ENCODE measurements at places on chromosomes 11 and 22.
A peak's percentile ranks its signal among the peaks of the same experiment; 100 is the strongest.

- no peak for DNase-seq
Observed at GRCh38 chr22:46112405-46112804, 37.9 kb upstream of the PPARA start.

DNA sequence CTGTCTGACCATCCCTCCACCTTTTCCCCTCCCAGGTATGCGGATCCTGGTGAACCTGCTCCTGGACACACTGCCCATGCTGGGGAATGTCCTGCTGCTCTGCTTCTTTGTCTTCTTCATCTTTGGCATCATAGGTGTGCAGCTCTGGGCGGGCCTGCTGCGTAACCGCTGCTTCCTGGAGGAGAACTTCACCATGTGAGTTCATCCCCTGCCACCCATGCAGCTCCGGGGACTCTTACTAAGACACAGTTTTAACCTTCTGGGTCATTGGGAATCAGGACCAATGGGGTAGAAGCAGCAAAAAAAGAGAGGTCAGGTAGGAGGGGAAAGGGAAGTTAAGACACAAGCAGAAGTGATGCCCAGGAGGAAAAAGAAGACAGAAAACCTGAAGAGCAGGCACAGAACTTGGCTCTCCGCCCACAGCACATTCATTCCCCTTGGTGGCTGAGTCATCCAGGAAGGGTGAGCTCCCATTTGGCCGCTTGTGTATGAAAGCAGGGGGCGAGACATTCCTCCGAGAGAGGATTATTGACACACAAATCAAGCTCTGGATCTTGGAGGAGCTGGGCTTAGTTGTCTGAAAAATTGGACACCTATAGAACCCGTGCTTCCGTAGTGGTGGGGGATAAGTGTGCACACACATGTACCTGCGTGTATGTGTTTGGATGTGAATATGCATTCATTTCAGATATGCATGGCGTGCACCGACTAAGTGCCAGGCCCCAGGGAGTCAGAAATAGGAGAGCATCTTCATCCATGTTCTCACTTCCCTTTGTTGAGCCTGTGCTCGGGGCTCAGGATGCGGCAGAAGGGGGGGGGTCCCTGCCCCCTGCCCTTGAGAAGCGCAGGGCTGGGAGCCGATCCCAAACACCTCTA, 64.2 kb downstream of the CACNA1I start:
- DNase-seq: peak; percentile 83

- no peak for DNase-seq
Observed at GRCh38 chr22:29510542-29510941, 30.5 kb downstream of the NEFH start.

DNA sequence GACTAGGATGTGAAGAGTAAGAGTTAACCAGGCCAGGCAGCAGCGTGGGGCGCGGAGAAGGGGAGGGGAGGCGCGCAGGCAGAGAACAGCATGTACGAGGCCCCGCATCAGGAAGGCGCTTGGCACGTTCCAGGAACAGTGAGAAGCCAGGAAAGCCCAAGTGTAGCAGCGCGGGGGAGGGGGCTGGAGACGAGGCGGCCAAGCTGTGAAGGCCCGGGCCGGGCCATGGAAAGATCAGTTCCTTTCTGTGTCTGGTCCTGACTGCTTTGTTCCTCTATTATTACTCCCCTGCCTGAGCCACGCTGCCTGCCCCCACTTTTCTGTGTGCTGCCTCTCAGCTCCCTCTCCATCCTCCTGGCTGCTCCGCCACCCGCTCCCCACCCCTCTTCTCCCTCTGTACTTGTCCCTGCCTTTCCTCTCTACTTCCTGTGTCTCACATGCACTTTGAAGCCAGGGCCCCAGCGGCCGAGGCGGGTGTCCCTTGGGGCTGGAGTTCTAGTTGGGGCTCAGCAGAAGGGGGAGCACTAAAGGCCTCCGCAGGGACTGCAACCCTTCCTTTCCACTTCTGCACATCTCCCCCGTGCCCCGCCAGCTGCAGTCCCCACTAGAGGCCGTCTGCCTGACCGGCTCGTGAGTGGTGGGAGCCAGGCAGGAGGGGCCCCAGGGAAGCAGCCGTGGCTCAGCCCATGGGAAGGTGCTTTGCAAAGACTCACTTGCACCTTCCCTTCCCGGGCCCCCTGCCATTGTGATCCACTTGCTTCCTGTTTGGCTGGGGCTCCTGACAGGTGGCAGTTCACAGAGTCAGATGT, 63.7 kb downstream of the PRDM11 start:
- DNase-seq: peak; percentile 75

GRCh38 chr11:79082280-79082679, 358.6 kb downstream of the TENM4 start:
- DNase-seq: no peak

DNA sequence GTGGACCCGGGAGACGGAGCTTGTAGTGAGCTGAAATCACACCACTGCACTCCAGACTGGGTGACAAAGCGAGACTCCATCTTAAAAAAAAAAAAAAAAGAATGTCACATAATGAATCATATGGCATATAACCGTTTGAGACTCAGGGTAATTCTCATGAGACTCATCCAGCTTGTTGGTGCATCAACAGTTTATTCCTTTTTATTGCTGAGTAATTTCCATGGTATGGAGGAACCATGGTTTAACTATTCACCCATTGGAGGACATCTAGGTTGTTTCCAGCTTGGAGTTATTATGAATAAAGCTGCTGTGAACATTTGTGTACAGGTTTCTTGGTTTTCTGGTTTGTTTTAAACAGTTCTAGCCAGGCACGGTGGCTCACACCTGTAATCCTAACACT, 25.3 kb downstream of the PPARA start:
- no peak for DNase-seq

DNA sequence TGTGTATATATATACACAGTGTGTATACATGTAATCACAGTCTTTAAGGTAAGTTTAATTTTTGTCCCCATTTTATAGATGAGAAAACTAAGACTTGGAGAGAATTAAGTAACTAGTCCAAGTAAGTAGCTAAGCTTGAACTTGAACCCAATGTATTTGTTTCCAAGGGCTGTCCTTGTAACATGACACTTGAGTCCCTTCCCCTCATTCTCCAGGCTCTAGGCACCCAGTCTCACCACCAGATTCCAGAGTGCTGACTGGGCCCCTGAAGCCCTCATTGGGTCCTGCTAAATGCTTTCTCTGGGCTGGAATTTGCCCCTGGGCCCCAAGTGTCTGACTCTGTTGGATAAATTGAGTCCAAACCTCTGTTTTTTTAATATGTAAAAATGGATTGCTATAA, 45.5 kb downstream of the ADM start:
- no peak for DNase-seq

DNA sequence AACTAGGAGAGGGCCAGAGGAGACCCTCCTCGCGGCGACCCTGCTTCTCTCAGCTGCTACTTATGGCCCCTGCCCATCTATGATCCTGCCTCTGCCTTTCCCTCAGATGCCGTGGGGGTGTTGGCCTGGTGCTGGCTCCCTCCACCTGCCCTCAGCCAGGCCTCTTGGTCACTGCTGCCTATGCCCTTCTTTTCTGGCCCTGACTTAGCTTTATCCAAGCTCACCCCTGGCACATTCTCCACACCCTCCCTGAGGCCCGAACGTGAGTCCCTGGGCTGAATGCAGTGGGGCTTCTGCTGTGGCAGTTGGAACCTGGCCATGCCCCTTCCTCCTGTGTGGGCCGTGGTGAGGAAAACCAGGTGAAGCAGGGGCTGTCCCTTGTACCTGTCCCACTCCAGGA, 19.8 kb upstream of the SUSD2 start:
- DNase-seq: no peak

DNA sequence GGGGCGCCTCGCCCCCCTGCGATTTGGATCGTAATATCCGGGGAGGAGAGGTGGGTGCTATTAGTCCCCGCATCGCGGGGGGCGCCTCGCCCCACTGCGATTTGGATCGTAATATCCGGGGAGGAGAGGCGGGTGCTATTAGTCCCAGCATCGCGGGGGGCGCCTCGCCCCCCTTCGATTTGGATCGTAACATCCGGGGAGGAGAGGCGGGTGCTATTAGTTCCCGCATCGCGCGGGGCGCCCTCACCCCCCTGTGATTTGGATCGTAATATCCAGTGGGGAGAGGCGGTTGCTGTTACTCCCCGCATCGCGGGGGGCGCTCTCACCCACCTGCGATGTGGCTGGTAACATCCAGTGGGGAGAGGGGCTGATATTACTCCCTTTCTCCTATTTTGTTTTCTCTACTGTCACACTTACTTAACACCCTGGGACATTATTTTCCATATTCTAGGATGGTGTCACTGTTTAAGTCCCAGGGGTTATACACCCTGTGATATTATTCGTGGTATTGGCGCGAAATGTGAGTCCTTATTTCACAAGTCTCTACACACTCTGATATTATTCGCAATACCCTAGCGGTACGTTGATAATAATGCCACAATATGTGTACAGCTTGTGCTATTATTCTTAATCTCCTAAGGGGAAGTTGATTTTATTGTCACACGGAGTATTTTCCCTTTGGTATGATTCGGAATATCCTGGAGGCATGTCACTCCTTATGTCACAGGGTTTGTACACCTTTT, 57.8 kb upstream of the ALDH3B2 start:
- peak; percentile 1 for DNase-seq

- DNase-seq: no peak
Observed at GRCh38 chr11:2529173-2529572, 84.4 kb downstream of the KCNQ1 start.

GRCh38 chr11:74412321-74412720, 14.1 kb upstream of the PGM2L1 start:
- no peak for DNase-seq

DNA sequence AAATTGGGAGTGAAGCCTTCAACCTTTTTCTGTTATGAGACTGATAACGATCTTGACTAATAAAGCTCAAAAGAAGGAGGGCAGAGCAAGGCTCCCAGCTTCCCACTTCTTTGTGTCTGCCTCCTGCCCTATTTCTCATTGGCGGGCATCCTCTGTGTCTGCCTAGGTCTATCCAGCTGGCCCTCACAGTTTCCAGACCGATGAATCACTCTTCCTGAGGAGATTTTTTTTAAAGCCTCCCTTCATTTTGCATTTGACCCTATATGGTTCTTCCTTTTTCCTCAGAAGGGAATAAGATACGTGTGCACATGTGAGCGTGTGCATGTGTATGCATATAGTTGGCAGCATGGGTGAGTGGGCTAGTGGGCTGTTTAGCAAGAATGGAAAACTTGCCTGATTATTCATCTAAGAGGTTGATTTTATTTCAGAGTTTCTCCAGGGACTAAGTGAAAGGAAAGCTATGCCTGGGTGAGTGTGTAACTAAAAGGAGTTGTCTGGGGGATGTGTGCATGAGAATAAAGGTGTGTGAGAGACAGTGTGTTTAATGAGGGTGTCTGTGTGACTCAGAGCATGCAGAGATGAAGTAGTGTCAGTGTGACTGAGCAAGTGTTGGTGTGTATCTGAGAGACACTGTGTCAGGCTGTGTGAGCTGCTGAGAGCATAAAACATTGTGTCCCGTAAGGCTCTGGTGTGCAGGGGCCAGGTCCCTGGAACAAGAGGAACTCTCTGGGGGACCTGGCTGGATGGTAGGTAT, 12.2 kb downstream of the PHLDB1 start:
- peak; percentile 82 for DNase-seq

Measured in dermis microvascular lymphatic vessel endothelial cell (primary cell).